ENCODE measurements at places on chromosomes 2 and 18.

DNA sequence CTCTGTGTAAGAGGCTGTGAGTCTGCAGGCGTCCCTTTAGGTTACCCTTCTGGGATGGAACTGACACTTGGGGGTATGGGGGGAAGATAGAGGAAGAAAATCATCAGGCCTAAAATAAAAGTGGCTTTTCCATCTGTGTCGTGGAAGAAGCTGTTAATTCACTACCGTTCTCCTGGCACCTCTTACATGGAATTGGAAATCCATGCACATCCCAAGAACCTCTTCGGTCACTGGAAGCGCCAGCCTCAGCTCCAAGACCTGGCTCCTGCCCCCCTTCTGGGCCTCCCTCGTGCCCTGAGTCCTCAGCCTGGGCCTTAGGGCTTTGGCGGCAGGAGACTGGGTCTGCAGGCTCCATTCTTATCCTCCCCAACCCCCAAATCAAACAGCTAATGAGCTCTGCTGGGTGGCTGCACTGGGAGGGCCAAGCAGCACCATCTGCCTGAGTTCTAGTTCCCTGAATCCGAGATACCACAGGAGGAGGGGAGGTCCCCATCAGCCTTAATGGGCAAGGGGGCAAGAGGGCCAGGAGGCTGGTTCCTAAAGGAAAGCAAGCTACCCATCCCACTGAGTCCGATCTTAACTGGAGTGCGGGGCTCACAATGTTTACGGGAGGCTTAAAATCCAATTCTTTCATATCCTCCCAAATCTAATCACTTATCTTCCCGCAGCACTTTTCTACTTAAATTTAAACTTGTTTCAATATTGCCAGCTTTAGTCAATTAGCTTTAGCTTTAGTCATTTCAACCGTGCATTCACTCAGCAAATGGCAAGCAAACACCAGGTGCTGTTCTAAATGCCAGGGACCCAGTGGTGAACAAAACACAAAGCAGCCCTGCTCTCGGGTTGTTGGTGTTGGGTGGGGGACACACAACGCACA, 52.8 kb downstream of the FAM178B start:
- DNase-seq = no peak

DNA sequence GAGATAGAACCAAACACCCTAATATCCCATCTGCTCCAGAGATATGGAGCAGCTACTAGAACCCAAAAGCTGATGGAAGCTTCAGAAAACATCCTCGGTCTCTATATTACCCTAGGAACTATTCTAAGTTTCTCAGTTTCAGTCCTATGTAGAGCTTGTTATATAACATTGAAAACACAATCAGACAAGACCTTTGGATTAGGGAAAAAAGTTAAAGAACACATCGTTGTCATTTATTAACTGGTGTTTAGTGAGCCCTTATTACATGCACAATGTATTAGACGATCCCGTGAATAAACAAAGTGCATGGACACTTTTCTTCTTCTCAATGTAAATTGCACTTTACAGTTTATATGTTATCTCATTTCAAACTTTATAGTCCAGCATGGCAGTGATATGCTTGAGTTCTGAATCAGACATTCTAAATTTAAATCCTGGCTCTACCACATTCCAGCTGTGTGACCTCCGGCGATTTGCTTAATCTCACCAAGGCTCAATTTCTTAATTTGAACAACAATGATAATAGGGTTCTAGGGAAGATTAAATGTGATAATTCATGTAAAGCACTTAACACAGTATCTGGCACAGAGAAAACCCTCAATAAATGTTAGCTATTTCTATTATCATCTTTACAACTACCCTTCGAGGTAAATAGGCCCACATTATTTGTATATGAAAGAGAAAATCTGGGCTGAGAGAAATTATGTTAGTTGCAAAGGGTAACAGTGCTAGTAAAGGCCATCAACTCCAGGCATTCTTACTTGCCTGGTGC, 83.6 kb upstream of the PIK3C3 start:
- DNase-seq = no peak

DNA sequence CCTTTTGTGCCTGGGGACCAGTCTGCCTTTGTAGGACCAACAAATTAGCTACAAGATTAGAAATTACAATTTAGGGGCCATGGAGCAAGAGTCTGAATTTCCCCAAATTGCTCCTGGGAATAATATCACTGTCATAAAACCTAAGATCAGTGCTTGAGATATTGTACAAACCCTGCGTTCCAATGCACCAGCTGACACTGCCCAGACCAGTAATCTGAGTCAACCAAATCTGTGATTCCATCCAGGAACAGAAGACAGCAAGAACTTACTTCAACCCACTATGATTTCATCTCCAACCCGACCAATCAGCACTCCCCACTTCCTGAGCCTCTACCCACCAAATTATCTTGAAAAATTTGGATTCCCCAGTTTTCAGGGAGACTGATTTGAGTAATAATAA, 1305.0 kb upstream of the NRXN1 start:
- no peak for DNase-seq

- DNase-seq = no peak
These were observed 76.7 kb downstream of the RND3 start for GRCh38 chr2:150410809-150411208.

GRCh38 chr2:85326406-85327159, 1.2 kb downstream of the TGOLN2 start:
- no peak for DNase-seq

GRCh38 chr2:136502660-136503059, 262.7 kb upstream of the THSD7B start:
- DNase-seq = no peak

GRCh38 chr2:130341562-130342019, 1.1 kb upstream of the IMP4 start:
- no peak for DNase-seq

DNA sequence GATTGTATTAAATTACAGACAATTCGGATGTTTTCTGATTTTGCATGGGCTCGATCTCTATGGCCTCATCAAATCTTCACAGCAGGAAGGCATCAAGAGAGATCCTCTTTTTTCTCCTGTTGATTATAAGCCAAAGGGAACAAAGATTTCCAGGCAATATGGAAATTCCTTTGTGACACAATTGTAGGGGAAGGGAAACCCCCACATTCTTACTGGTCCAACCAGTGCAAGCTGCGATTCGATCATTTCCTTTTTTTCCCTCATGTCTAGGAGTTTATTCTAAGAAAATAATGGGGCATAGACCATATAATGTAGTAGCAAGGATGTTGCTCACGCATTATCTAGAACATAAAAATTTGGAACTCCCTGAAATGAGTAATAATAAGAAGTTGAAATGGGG, 87.7 kb downstream of the LYPD6 start:
- no peak for DNase-seq

All from NCI-H187 (cell line).